ENCODE measurements at places on chromosomes 1 and 21.
A peak's percentile ranks its signal among the peaks of the same experiment; 100 is the strongest.

- DNase-seq = no peak
Observed at GRCh38 chr1:167890400-167890799, 23.5 kb downstream of the ADCY10 start.

GRCh38 chr1:53732912-53733317 is 6.0 kb downstream of the GLIS1 start:
- DNase-seq = no peak

GRCh38 chr21:31667132-31667531 is 7.6 kb downstream of the SOD1 start:
- no peak for DNase-seq

GRCh38 chr1:227942021-227942715 is 5.6 kb downstream of the WNT9A start:
- DNase-seq = no peak

DNA sequence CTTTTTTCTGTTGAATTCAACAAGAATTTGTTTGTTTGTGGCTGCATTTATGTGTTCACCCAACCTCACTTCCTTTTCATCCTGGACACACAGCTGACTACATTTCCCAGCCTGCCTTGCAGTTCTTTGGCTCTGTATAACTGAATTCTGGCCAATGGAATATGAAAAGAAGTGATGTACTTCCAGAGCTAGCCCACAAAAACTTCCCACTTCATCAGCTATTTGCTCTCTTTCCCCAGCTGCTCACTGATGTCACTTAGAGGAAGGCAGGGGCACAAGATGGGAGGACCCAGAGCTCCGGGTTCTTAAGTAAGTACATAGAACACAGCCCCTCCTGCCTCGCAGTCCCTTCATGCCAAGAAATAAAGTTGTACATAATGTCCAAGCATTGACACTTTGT is 235.0 kb upstream of the FGGY start:
- peak; percentile 92 for DNase-seq

DNA sequence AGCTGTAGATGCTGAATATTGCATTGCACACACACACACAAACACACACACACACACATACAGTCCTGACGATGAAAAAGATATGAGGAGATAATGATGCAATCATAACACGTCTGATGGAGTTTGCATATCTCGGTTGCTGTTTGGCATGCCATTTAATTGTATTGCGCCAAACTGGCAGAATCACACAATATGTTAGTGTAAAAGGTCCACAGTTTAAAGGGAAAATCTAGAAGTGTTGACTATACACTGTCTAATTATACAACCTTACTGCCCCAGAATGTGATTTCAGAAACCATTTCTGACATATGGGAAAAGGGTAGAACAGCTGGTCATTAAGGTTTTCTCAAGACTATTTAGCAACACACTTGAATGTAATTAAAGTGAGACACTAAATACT is 123.7 kb upstream of the PROX1 start:
- DNase-seq = no peak

- no peak for DNase-seq
Observed at GRCh38 chr1:229941160-229941559, 125.9 kb upstream of the GALNT2 start.

- DNase-seq = no peak
Observed at GRCh38 chr1:240344918-240345317, 253.2 kb downstream of the FMN2 start.

- peak; percentile 43 for DNase-seq
Observed at GRCh38 chr1:3219005-3219790, 150.2 kb downstream of the PRDM16 start.

GRCh38 chr1:17438318-17439249 is 893 bp downstream of the RCC2 start:
- DNase-seq = peak; percentile 44

DNA sequence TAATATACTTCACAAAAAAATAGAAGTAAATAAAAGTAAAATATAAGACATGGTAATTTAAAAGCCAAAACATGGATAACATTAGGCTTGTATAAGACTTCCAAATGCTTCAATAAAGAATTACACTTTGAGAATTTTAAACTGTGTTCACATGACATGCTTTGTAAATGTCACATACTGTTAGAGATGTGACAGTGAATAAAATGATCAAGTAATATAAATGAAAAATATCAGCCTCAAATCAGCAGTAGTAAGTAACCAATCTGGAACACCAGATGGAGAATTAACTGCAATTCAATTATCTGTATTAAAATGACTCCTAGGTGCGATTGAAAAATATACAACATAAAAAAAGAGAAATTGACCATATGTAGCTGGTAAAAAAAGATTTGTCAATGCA is 1260.8 kb downstream of the BRINP3 start:
- no peak for DNase-seq

DNA sequence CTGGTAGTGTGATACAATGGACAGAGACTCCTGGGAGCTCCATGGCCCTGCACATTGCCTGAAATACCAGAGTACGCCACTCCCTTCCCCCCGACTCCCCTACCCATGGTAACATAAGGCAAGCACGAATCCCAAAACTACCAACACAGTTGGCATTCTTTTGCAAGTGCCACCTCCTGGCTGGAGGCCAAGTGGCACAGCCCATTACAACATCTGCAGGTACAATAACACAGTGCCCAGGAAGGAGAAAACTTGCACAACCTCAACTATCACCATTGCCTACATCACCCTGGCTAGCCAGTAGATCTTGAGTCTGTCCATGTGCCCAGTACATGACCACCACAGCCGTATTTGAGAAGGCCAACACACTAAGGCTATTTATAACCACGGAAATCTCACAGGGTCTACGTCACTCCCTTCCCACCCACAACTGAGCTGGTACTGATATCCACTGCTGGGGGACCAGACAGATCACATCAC is 11.7 kb downstream of the ADAMTS1 start:
- DNase-seq = no peak

- DNase-seq = no peak
Observed at GRCh38 chr1:90012300-90012699, 17.4 kb downstream of the ZNF326 start.

GRCh38 chr1:39250460-39251240 is 46.2 kb downstream of the MACF1 start:
- DNase-seq = no peak

DNA sequence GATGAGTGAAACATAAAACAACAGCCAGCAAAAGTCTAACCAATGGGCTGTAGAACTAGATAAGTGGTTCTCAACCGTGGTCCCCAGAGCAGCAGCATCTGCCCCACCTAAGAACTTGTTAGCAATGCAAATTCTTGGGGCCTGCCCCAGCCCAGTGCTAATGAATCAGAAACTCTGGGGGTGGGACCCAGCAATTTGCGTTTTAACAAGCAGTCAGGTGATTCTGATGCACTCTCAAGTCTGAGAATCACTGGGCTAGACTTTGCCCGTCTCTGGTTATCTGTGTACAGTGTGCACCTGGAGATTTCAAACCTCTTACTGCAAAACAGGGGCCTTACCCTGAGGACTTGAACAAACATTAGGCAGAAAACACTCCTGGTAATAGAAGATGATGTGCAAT is 66.5 kb downstream of the PLXNA2 start:
- DNase-seq = no peak

GRCh38 chr1:155130272-155131006 is 2.8 kb downstream of the EFNA1 start:
- DNase-seq = no peak

DNA sequence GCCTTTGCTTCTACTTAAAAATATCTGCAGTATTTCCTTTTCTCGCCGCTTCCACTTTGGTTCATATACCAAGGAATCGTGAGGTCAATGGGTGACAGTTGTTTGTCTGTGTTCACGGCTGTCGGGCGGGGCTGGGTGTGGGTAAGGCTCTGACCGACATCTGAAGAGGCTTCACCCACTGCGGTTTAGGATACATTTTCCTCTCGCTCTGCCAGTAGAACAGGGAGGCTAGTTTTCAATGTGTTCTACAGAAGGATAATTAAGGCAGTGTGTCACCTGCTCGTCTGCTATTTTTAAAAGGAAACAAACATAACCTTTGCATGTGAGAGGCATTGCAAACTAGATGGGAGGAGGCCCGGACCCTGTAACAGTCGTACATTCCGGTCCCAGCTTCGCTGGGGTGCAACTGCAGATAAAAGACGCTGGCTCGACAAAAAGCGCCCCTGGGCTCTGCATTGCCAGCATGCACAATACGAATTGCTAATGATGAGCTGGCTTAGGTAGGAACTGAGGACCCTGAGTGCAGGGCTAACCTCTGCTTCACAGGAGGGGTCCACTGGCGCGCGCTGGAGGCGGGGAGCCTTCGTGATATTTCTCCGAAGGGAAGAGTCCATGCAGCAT is 8.5 kb upstream of the ERG start:
- DNase-seq = no peak

GRCh38 chr21:36813052-36813451 is 114.1 kb downstream of the SIM2 start:
- no peak for DNase-seq

GRCh38 chr21:28224191-28224726 is 768.4 kb downstream of the LTN1 start:
- no peak for DNase-seq

DNA sequence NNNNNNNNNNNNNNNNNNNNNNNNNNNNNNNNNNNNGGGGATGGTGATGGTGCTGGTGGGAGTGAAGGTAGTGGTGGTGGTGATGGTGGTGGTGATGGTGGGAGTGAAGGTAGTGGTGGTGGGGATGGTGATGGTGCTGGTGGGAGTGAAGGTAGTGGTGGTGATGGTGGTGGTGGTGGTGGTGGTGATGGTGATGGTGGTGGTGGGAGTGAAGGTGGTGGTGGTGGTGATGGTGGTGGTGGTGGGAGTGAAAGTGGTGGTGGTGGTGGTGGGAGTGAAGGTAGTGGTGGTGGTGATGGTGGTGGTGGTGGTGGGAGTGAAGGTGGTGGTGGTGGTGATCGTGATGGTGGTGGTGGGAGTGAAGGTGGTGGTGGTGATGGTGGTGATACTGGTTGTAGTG is 93.6 kb downstream of the CRYAA start:
- no peak for DNase-seq

GRCh38 chr1:152462636-152463035 is 48.0 kb upstream of the LCE5A start:
- no peak for DNase-seq

DNA sequence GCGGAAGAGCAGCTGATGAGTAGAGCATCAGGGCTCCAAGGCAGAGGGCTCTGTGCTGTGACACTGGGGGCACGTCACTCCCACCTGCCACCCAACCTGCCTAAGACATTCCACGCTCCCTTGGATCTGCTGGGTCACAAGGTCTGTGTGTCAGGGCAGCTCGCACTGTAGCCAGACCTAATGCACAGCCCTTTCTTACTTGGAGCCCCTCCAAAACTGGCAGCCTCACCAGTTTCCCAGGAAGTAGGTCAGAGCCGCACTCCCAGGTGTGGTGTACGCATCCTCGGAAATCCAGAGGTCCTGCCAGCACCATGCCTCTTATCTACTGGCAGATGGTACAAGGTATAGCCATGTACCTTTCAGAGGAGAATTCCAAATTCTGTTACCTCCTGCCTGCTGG is 22.3 kb downstream of the DMRTB1 start:
- DNase-seq = no peak

- no peak for DNase-seq
Observed at GRCh38 chr1:232353001-232353400, 276.9 kb downstream of the SIPA1L2 start.

DNA sequence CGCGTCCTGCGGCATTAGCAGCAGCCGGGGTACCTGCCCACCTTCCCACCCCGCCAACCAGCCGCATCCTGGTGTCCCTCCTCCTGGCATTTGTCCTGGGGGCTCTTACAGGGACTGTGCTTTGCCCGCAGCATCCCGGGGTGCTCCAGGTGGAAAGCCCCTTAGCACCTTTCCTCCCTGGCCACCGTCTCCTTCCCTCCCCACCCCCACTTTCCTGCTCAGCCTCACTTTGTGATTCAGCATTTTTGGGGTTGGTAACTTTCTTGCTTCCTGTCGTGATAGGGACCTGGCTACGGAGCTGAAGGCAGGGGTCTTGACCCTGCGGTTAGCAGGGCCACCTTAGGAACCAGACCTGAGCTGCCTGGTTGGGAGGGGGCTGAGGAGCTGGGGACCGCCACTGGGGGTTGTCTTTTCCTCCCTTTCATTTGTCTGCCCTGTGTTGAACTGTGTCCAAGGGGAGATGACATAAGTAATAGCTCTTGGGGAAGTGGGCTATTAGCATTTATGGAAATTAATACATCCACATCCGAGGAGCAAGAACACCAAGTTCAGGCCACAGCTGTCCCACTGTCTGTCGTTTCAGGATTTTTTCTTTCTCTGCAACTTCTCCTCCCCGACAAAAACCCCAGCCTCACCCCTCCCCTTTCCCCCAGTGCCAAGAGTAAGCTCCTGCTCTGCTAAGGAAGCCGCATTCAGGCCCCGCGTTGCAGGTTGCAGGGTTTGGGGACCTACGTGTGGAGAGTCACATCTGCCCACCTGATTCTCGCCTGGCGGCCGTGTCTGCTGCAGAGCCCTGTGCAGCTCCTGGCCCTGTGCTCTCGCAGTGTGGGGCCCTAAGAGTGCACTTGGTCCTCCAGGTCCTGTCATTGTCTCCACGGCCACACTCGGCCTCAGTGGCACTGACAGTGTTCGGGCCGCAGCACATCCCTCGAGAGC is 1.6 kb upstream of the NPHP4 start:
- DNase-seq = no peak

GRCh38 chr1:14511796-14512585 is 86.5 kb upstream of the KAZN start:
- DNase-seq = no peak

DNA sequence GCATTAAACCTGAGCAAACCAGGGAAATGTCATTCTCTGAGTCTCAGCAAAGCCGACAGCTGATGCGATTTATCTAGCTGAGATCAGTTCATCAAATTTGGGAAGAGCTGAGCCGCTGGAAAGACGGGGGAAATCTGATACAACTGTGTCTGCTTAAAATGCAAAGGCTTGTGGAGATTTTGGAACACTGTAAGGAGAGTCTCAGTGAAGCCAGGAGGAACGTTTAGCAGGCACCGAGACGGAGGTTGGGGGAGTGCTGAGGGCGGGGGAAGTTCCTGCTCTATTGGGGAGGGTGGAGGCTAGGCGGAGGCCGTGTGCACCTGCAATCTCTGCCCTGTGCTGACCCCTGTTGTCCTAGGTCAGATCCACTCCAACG is 143.2 kb upstream of the CSF3R start:
- no peak for DNase-seq

DNA sequence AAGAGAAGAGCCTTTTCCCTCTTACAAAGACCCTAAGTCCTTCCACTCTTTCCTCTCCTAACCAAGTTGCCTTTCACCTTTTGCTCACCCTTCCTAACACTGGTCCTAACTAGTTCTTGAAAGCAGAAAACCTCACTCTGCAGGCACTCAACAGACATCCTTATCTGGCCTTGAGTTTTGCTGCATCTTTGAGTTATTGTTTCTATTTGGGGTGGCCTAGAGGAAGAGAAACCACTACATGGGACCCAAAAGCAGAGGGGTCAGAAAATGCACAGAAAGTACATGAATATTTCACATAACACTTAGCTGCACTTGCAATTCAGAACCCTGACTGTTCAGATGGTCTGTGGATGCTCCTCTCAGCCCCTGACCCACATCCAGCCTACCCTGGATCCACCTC is 178.3 kb upstream of the SYT6 start:
- DNase-seq = no peak

GRCh38 chr1:193402037-193402436 is 215.6 kb upstream of the B3GALT2 start:
- no peak for DNase-seq

- no peak for DNase-seq
Observed at GRCh38 chr1:16440131-16440469, 424 bp upstream of the NECAP2 start.

- DNase-seq = no peak
Observed at GRCh38 chr21:42039911-42040351, 29.8 kb upstream of the ZBTB21 start.

All from hindlimb muscle (tissue), 1 donor.